Kidney (tissue), 22 donors: ENCODE measurements at places on chromosomes 3 and 15. TPM values are rescaled to one million over a fixed set of nuclear protein-coding genes. Genes with fewer than 3 reads are reported as not detected.

The GTF2A2 gene
- 90.9 TPM for total RNA-seq

The PIK3R4 gene
- total RNA-seq, result 32.7 TPM

The GCSAM gene
- total RNA-seq, result 0.88 TPM

The SRGAP3 gene
- total RNA-seq, result 24.3 TPM

The PRKCI gene
- total RNA-seq, result 41.5 TPM

The PLA2G4E gene
- not detected for total RNA-seq

The ATP10A gene
- 6.8 TPM for total RNA-seq

The APOD gene
- 24.4 TPM for total RNA-seq

The B3GNT5 gene
- total RNA-seq, result 9.9 TPM

The MYLK gene
- 164 TPM for total RNA-seq

The PLCL2 gene
- 19.1 TPM for total RNA-seq

The PROS1 gene
- total RNA-seq, result 56.2 TPM

The GPR160 gene
- total RNA-seq, result 24.9 TPM

- DNase-seq, result no peak
Observed at GRCh38 chr3:153246806-153247205, 84.8 kb downstream of the RAP2B start.

DNA sequence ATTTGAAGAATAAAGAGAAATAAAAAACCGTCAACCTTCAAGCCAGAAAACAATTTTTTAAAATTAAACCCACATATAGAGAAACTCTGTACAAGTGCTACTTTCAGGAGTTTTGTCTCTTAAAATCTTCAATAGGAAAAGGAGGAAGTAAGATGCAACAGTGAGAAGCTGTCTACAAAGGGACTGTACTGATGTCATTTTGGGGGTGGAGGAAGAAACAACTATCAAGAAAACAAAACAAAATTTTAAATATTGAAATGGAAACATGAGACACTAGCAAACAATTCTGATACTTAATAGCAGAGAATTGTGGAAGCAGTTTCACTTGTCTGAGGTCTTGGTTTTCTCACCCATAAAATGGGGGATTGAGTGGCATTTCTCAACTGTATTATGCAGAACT lies 84.4 kb downstream of the SLMAP start:
- DNase-seq, result no peak

DNA sequence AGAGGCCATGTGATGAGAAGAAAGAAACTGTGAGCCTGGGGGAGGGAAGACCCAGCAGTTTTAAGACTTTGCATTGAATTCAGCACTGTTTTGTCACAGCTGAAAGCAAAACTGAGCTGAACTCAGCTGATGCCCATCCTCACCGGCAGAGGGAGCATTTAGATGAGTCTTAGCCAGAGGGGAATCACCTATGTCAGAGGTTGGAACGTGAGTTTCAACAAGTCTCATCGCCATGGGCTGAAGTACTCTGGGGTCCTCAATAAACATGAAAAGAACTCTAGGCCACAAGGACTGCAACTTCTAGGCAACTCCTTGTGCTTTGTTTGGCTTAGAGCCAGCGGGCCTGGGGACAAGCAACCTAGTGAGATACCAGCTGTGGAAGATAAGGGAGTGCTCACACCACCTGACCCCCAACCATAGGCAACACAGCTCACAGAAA lies 324.5 kb downstream of the TBL1XR1 start:
- peak; percentile 76 for DNase-seq

DNA sequence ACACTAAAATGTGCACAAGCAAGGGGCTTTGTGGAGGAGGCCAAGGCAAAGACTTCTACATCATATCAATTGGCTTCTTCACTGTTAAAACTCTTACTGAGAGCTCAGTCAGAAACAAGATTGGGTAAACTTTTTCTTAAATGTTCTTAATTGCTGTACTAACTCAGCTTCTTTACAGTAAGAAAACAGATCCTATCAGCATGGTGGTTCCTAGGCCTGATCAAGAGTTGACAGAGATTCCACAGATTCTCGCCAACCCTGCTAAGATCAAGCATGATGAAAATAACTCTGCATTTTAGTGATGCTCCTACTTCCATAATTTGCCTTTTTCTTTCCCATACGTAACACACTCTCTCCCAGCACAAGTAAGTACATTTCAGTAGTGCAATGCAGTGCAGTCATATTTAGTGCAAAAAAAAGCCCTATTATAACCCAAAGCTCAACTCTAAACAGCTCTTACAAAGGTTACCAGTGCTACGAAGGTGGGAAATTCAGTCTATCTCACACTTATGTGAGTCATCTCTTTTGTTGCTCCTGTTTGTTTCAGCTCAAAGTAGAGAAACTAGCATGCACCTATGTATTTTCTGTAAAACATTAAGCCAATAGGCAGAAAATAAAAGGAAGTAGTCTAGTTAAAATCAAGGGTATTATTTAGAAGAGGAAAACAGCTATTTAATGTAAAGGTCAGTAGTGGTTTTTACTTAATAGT lies 29.9 kb downstream of the TIGIT start:
- DNase-seq, result no peak

- DNase-seq, result peak; percentile 54
Observed at GRCh38 chr3:76024640-76025039, 239.3 kb upstream of the ZNF717 start.

DNA sequence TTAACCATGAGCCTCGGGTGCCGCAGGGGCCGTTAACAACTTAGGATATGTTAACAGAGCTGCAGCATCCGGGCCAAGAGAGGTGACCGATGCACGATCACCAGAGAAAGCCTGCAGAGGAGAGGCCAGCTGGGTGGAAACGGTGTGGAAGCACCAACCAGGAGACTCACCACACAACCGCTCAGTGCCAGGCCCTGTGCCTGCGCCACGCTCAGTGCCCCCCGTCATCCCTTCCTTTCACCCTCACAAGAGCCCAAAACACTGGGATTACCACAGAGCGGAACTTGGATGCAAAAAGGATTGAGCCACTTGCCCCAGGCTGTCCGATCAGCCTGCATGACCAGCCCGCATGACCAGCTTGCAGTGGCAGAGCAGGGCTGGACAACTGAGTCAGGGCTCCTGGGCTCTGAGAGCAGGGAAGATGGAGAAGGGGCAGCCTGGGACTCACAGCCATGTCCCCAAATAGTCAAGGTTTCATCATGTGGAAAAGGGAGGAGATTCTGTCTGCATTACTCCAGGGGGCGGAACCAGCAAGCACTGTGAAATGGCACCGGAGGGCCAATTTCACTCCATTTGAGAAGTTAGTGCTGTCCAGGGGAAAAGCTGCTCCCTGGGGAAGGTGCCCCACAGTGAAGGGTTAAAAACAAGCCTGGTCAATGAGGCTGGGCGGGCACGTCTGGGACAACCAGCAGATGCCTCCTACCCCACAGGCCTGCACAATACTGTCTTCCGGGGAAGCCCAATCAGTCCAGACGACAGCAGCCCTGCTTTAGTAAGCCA lies 156.8 kb downstream of the ATP10A start:
- DNase-seq, result no peak

DNA sequence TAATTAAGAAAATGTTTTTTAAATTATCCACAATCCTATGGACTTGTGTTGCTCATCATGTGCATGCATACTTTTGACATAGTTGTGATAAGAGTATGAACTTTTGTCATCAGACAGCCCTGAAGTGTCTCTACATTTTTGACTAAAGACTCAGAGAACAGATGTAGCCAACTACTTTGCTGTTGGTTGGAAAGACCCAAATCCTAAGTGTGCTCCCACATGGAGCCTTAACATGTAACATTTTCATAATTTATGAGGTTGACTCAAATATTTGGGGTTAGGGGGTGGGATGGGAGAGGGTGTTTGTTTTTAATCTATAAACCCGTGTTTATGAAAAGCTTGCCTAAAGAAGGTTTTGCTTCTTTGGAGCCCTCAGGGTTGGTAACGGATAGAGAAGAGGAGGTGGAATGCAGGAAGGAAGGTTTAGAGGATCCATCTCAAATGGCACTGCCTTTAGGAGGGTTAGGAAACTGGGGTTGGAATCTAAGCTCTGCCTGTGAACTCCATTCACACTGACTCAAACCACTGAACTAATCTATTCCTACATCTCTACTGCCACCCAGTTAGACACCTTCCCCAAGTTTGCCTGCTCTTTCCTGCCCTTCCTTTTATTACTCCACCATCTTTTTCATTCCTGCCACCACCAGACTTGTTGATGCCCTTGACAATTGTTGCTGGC lies 3.7 kb downstream of the BOC start:
- DNase-seq, result no peak

DNA sequence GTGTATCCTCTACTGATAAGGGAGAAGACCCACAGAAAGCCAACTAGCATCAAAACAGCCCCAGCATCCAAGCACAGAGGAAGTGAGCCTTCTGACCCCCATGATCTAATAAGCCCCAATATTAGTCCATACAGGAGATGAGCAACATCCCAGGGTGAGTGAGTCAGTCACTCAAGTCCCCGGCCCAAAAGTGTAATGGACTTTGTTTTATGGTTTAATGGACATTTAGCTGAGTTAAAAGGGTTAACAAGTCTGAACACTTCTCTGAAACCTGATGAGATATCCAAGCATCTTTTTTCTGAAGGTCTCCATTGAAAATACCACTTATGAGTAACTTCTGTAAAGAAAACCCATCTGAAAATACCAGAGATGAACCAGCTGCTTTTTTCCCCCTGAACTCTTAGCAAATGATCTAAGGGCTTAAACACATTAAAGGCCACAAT lies 115.6 kb downstream of the GREM1 start:
- DNase-seq, result no peak

DNA sequence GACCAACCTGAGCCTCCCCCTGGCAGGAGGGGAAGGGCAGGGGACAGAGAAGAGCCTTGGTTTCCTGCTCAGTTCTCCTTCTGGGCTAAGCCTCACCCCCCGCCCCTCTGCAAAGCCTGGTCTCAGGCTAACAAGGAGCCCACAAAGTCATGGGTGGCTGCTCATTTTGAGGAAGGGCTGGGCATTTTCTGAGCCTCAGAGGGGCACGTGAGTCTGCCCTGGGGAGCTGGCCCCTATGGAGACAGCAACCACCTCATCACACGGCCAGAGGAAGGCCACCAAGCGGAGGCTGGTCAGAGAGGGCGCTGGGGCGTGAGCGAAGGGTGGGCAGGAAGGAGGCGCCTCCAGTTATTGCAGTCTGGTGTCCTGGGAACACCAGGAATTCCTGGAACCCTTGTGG lies 18.7 kb downstream of the ABTB1 start:
- DNase-seq, result peak; percentile 35

DNA sequence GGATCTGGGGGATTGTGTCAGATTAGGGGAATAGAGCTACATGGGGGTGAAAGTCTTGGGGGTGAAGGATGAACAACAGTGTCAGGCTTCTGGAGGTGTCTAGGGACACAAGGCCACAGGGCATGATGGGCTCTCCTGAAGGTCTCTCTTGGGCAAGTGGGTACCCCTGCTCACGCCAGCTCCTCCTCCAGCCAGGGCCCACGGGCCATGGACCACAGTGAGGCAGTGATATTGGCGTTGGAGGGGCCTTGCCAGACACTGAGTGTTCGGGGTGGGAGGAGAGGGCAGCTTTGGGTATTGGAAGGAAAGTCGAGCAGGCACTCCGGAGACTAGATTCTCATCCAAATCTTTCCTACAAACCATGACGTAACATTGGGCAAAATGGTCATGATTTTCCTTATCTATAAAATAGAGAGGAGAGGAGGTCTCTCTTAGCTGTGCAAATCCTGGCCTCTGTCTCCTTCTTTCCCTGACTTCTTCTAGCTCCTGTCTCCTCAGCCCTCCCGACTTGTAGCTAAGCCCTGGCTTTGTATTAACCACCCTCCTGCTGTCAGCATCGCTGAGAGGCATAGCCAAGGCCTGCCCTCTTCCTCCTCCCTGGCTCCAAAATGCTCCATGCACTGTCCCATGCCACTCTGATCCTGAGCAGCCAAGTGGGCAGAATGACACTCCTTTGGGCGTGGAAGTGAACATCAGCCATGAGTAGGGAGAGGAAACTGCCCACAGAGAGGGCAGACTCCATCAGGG lies 24.0 kb upstream of the SRP14 start:
- DNase-seq, result no peak

DNA sequence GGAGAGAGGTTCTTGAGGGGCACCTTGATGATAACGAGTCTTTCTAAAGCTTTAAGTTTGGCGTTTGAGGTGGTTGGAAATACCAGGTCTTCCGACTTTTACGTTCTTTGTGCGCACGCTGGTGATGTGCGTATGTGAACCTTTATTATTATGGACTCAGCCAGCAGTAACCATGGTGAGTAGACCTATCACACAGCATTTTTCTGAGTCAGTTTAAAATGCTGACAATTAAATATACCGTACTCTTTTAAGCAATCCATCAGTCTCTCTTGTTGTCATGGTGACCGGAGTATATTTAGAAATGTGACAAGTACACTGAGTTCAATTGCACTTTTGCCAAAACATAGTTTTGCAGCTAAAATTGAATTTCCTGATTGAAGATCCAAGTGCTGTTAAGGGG lies 172.2 kb downstream of the LPP start:
- DNase-seq, result no peak

- no peak for DNase-seq
Observed at GRCh38 chr15:60477164-60477563, 1.8 kb downstream of the ICE2 start.

DNA sequence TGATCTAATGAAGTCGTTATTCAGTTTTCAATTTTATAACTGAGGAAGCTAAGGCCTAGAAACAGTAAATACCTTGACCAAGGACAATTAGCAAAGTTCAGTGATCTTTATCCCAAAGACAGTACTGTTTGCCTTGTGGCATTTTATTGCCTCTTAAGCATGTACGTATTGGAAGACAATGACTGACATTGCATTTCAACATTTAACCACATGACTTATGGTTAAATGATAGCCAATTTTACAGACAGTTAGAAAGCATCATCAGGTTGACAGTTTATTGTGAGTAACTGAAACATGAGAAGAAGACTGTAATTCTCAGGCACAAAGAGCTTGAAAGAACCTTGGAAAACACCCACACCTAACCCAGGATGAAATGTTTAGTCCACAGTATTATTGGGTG lies 390.8 kb upstream of the ZNF385D start:
- DNase-seq, result no peak

- no peak for DNase-seq
Observed at GRCh38 chr15:85588677-85589076, 206.0 kb downstream of the KLHL25 start.

- no peak for DNase-seq
Observed at GRCh38 chr3:172076212-172076611, 36.8 kb downstream of the FNDC3B start.

- no peak for DNase-seq
Observed at GRCh38 chr3:101509811-101510210, 3.2 kb downstream of the SENP7 start.

- DNase-seq, result no peak
Observed at GRCh38 chr3:194043516-194043915, 92.4 kb upstream of the HES1 start.

DNA sequence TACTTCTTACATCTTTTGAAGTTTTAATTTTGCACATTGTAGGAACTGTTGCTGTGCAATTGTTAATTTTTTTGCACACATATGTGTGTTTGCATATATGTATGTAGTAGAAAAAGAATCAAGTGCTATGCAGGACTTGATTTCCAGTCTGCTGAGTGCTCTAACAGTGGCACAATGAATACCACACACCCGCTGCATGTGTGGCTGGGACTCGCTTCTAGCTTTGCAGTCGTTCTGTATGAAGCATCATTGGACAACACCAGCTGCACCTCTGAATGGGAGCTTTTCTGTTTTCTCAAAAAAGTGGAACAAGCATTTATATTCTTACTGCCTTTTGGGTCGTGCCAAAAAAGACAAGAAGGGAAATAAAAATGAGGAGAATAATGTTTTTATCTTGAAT lies 564.7 kb downstream of the FOXP1 start:
- no peak for DNase-seq
